Stimulated activated CD4-positive, alpha-beta T cell treated with anti-CD3 and anti-CD28 coated beads, TNF-alpha, amount 100 ng/mL, for 24 hours (primary cell): ENCODE measurements at places on chromosomes 1 and 21.

DNA sequence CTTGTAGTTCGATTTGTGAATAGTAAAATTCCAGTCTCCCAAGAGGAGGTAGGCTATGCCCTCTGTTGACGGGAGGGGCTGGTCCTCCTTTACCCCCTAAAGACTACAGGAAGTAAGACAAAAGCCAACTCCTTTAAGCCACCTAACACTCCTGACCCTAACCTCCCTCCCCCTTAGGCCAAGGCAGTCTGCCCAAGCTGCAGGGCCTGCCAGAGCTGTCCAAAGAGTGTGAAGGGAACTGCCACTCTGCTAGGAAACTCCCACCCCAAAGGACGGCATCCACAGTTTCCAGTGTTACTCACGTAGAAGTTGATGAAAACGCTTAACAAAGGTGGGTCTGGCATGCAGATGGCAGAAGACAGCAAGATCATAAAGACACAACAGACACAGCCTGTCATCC is 803.2 kb downstream of the PLA2G4A start:
- DNase-seq = no peak

DNA sequence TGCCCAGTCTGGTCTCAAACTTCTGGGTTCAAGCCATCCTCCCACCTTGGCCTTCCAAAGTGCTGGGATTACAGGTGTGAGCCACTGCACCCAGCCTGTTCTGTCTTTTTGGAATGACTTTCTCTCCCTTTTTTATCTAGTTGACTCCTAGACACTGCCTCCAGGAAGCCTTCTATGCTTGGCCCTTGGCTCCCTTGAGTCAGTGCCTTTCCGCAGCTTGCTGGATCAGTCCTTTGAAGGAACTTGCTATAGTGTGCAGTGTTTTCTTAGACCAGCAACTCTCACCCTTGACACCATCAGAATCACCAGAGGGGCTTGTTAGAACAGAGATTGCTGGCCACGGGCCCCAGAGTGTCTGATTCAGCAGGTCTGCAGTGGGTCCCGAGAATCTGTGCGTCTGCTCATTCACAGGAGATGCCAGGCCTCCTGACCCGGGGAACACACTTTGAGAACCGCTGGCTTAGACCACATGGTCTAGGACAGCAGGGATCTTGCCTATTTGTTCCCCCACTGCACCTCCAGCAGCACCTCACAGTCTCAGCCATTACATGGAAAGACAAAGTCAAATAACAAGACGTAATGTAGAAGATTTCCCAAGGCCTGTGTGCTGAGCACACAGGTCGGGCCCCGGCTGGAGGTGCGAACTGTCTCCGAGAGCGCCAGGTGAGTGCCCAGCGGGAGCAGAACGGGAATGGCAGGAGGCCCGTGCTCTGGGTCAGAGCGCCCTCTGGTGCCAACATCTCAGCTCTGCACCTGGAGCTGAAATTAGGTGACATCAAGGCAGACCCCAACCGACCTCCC is 27.4 kb upstream of the CTPS1 start:
- peak; percentile 34 for DNase-seq

GRCh38 chr1:227489572-227489971 is 73.8 kb upstream of the ZNF678 start:
- no peak for DNase-seq

GRCh38 chr21:28893687-28894086 is 99.0 kb downstream of the LTN1 start:
- DNase-seq = no peak

GRCh38 chr21:36704281-36704957 is 5.5 kb downstream of the SIM2 start:
- no peak for DNase-seq

- DNase-seq = no peak
Observed at GRCh38 chr1:227958617-227959324, 11.0 kb upstream of the WNT9A start.

DNA sequence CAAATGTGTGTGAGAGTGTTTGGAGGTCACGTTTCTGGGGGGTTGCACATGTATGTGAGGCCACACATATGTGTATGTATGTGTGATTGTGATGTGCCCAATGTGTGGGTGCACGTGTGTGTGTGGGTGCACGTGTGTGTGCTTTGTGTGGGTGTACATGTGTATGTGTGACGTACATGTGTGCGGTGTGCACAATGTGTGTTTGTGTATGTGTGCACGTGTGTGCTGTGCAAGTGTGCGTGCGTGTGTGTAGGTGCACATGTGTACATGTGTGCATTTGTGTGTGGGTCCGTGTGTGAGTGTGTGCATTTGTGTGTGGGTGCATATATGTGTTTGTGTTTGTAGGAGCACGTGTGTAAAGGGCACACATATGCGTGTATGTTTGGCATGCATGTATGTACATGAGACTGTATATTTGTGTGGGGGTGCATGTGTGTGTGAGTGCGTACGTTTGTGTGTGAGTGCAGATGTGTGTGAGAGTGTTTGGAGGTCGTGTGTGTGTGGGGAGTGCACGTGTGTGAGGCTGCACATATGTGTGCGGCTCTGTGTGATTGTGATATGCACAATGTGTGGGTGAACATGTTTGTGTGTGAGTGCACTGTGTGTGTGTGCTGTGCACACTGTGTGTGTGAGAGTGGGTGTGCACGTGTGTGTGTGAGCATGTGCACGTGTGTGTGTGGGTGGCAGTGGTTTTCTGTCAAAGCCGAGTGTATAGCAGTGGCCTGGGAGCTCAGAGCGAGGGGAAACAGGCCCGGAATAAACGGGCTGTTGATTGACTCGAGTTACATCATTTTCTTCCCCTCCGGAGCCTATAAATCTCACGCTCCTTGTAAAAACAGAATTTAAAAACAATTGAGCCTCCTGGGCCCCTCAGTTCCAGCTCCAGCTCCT is 132.7 kb upstream of the ARHGEF16 start:
- no peak for DNase-seq

- no peak for DNase-seq
Observed at GRCh38 chr1:111756124-111756513, 418 bp downstream of the DDX20 start.

- DNase-seq = no peak
Observed at GRCh38 chr1:155933591-155934096, 569 bp downstream of the KHDC4 start.

DNA sequence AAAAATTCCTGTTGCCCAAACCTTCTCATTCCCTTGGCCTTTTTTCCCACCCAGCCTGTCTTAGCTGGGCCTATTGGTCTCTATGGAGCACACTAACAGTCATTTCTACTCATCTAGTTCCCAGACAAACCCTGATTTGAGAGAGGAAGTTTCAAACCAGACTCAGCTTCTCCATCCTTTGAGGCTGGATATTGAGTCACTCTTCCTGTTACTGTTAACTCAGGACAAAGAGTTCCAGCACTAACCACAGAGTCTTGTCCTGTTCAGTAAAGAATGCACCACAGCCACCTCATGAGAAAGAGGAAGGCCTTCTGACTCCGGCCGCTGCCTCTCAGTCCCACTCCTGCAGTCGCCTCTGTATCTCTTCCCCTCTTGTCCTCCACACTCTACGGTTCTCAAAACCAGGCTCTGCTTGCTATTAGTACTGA is 137.8 kb downstream of the PTPRC start:
- DNase-seq = no peak

DNA sequence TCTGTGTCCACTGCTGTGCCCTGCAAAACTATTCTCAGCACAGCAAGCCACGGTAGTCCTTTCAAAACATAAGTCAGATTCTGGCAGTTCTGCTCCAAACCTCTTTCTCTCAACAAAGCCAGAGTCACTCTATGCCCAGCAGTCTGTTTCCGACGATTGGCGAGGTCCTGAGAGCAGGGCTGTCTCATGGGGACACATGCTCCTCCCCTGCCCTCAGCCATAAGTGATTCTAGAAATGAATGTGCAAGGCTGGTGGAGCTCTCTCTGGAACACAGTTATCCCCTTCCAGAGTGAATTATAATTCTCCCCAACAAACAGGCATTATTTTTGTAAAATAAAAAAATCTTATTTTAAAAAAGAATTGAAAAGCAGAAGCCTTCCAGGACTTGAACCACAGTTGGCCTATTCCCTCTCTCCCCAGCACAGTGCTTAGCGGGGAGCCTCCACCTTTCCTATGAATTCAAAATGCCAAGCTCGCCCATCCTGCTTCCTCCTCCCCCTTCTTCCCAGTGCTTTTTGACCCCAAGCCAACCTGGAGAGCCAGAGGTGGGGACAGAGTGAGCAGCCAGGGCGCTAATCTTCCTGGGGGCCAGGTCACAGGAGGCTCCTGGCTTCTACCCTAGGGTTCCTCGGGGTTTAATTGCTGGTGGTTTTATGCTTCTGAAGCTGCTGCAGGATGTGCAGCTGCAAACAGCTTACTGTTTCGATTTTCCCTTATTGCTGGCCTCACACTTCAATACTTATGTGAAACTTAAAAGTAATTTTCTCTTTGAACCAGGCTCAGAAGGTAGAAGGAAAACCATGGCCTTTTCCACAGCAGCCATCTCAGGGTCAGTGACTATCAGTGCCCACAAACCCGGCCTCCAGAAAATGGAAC is 41.1 kb downstream of the KCNJ6 start:
- DNase-seq = no peak

GRCh38 chr21:45029298-45029947 is 45.0 kb upstream of the ADARB1 start:
- no peak for DNase-seq

DNA sequence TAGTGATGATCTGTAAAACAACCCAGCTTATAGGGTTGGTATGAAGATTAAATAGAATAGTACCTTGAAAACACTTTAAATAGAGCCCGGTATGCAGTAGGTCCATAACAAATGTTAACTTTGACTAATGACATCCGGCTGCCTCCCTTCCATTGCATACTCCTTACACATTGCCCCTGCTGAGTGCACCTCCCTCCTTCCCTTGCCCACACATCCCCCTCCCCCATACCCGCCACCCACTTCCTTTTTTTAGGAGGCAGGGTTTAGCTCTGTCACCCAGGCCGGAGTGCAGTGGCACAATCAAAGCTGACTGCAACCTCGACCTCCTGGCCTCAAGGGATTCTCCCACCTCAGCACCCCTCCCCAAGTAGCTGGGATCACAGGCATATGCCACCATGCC is 24.4 kb upstream of the ZC3H12A start:
- DNase-seq = no peak

- no peak for DNase-seq
Observed at GRCh38 chr21:17598437-17598836, 14.3 kb downstream of the BTG3 start.

DNA sequence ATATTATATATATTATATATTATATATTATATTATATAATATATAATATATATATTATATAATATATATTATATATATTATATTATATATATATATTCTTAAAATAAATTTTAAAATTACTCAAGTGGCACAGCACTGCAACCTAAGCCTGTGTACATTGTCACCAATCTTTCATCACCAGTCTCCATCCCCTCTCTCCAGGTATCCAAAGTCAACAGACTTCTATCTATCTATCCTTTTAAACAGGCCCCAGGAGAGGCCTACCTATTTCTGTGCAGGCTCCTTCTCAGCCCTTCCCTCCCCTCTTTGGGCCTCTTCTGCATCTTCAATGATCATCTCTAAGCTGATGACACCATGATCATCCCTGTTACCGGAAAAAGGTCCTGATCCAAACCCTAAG is 111.7 kb downstream of the RHOU start:
- DNase-seq = no peak

DNA sequence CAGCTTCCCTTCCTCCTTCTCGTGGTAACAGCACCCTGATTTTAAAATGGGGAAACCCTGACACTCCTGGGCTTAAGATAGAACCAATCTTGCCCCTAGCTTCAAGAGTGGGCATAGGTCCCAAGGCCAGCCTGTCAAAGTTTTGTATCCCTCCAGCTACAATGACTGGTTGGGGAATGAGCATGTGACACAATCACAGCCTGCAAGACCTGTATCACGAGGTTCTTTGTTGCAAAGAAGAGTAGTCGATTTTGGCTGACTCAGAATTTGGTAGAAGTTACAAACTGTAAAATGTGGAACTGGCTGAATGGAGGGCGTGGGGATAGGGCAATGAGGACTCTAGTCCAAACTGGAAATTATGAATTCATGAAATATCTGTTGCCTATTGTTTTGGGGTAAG is 18.7 kb downstream of the CTSK start:
- no peak for DNase-seq

- no peak for DNase-seq
Observed at GRCh38 chr1:112017183-112017582, 27.7 kb upstream of the KCND3 start.

GRCh38 chr1:234725177-234726132 is 115.5 kb upstream of the IRF2BP2 start:
- DNase-seq = peak; percentile 54

GRCh38 chr1:213268221-213268620 is 217.2 kb downstream of the RPS6KC1 start:
- DNase-seq = no peak

DNA sequence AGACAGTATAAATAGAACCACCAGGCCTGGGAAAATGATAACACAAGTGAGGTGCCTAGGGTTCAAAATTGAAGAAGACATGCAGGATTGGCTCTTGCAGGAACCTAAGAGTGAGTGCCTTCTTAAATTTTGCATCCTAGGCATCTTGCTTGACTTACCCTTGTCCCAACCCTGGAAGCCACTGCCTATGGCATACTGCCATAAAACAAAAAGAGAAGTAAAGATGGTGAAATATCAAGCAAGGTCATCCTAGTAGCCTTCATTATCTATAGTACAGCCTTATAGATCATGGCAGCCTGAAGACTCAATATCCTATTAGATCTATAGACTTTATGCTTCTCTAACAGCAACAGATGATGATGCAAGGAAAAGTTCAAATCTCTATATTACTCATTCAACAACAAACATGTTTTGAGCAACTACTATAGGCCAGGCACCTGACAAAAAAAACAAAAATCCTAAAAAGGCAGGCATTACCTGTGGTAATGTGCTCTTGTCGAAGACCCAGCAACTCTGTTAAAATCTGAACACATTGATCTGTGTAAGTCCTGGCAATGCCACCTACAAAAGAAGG is 6.3 kb downstream of the AP4B1 start:
- no peak for DNase-seq

DNA sequence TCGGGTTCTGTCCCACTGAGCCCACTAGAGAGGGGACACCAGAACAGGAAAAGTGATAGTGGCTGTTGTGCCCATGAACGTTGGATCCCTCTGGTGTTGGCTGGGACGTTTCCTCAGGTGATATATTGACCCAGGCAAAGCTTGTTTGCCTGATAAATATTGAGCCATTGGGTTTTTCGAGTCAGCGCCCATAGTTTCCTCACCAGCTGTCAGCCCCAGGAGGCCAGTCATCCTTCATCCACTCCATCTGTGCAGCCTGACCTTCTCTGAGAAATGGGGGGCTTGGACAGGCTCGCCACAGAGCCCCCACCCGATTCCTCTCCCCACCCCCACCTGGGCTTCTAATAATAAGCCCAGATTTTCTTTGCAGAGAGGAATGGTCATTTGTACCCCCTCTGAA is 13.3 kb downstream of the DISP3 start:
- DNase-seq = no peak

DNA sequence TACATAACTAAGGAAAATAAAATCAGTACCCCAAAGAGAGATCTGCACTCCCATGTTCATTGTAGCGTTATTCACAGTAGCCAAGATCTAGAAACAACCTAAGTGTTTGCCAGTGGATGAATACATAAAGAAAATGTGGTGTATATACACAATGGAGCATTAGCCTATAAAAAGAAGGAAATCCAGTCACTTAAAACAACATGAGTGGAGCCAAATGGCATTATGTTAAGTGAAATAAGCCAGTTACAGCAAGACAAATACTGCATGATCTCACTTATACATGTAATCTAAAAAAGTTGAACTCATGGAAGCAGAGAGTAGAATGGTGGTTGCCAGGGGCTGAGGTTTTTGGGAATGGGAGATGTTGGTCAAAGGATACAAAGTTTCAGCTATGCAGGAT is 508.3 kb upstream of the B3GALT2 start:
- no peak for DNase-seq

- no peak for DNase-seq
Observed at GRCh38 chr1:60129911-60130310, 56.3 kb upstream of the C1orf87 start.

GRCh38 chr1:56758135-56758534 is 61.1 kb downstream of the FYB2 start:
- DNase-seq = no peak
